ENCODE measurements at places on chromosomes 2 and 18.

GRCh38 chr2:39290433-39290832 is 46.7 kb upstream of the CDKL4 start:
- no peak for DNase-seq

- no peak for DNase-seq
These were observed 14.2 kb downstream of the GPATCH11 start for GRCh38 chr2:37098416-37099118.

DNA sequence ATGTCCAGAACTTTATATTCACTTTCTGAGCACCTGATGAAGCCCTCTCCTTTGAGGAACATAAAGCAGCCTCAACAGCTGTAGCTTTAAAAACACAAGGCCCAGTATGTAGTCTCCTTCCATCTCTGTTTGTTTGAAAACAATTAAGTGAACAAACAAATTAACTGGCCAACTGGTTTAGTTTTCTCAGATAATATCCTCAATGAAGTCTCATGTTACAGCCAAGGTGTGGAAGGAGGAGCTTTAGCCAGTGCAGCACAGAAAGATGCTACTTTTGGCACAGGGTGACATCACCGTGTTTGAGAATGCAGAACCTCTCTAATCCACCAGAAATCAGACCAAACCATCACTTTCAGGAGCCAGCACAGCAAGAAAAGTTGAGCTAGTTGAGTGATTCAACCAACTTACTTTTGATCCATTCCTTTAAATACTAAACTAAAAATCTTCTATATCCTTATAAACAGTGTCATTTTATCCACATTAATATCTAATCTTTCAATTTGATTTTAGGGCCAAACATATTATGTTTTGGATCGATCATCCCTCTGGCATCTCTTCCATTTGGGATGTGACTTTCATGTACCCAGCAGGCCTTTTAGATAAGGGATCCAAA is 488.7 kb downstream of the ARHGAP15 start:
- no peak for DNase-seq

GRCh38 chr2:179248024-179248348 is 16.6 kb downstream of the SESTD1 start:
- no peak for DNase-seq

GRCh38 chr2:9232166-9232479 is 25.5 kb downstream of the ASAP2 start:
- DNase-seq: no peak

- no peak for DNase-seq
These were observed 159.0 kb downstream of the METTL4 start for GRCh38 chr18:2412281-2412680.

GRCh38 chr18:3615374-3615985 is 165.5 kb downstream of the TGIF1 start:
- no peak for DNase-seq

DNA sequence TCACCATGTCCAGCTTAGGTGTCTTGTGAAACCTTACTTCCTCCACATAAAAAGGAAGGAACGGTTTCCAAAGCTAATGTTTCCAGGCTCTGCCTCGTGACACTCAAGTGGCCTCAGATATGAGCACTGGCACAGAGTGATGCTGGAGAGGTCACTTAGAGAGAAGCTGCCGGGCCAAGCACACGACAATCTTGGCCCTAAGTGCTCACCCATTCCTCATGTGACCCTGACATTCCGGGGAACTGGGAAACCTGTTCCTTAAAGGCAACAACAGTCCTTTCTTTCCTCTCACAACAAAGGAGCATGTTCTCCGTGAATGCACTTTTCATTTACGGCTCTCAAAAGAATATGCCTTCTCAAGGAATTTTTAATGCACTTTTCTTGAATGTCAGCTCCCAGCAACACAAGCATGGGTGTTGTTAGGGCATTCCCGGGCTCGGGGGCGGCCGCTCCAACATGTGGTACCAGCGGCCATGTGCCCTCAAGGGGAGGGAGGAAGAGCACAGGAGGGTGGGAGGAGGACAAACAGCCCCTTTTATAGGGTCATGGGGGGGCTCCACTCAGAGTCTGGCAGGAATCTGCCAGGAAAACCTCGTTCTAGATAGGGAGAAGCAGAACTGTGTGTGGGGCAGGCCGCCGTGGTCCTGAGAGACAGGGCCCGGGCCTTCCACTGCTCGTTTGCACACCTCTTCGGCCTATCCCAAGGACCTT is 118.6 kb downstream of the MBP start:
- no peak for DNase-seq

DNA sequence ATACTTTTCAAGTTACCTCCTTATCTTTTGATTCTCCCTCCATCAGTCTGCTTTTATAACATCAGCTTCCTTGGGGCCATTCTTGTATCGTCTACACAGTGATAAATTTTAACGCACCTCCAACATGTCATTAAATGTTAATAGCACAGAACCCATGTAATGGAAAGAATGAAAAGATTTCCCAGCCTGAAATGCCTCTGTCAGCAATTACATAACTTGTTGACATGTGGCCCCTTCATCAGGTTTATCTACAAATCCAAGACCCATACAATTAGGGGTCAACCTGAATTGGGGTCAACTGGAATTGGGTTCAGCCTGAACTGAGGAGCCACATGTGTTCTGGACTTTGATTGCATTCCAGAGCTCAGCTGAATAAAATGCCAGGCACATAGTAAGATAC is 148.2 kb upstream of the KLF7 start:
- no peak for DNase-seq

GRCh38 chr2:9778012-9778411 is 65.3 kb upstream of the TAF1B start:
- DNase-seq: no peak

GRCh38 chr2:121890041-121890440 is 134.6 kb downstream of the TSN start:
- no peak for DNase-seq

DNA sequence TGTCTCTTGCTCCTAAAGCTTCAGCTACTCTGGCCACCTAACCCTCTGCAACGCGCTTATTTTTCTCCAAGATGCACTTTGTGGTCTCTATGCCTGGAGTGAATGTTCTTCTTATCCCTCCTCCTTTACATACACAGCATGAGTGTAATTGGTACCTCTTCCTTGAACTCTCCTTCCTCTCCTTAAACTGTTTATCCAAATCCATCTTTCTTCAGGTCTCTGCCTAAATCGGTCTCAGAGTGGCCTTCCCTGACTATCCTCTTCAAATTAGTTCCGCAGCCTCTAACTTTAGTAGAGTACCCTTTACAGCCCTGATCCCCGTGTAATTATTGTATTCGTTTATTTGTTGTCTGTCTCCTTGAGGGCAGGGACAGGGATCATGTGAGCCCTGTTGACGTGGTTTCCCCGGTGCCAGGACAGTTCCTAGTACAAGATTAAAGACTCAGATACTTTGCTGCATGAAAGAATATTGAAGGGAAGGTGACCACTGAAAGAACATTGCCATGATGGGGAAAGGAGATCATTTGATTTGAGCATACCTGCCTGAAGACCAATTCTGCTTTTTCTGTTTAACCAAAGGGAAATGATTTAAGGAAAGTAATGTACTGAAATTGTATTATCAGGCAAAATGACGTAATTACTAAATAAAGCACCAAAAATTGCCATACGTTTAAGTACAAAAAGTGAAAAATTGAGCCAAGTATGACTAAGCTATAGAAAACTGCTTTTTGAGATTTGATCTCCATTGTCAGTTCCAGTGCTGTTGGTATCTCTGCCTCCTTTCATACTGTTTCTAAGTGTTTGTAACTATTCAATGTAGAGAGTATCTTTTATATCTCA is 1.2 kb downstream of the CNOT9 start:
- no peak for DNase-seq

DNA sequence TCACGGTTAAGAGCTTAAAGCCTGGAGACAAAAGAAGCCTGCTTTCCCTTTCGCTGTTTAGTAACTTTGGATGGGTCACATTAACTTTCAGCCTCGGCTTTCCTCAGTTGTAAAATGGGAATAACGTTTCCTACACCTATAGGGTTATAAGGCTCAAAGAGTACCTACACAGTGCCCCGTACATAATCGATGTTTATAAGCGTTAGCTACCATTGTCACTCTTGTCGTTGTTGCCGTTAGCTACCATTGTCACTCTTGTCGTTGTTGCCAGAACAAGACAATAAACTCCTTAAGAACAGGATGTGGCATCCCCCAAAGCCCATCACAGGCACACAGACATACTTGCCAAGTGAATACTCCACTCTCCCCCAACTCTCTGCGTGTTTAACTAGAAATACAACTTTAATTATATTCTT is 901 bp upstream of the MFSD6 start:
- DNase-seq: no peak

DNA sequence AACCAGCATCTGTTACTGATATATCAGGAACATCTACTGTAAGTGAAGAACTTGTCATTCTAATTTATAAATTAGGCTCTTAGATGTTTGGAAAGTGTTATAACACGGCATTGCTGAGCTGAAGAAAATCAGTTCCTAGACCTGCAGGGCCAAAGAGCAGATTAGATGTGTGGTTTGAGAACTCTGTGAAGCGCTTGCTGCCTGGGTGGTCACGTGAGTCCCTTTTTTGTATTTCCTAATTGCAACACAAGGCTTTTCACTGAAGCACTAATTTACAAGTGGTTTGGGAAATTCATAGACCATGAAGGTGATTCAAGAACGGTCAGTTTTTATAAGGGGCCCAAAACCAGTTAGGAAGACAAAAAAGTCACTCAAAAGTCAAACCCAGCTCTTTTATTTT is 106.9 kb upstream of the SP3 start:
- DNase-seq: no peak

DNA sequence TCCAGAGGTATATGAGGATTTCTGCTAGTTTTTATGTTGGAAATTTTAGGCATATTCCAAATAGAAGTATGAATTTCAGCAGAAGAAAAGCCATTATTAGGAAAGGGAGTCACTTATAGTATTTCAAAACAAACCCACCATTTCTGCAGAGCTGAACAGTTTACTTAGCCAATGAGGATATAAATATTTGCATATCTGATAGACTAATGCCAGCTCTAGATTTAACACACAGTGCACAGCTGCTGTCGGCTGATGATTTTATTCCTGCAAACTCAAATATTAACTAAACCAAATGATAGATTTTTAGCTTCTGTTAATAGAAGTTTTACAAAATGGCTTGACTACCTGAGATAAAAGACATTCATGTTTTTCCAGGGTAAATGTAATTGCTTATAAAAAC is 375.8 kb upstream of the FANCL start:
- no peak for DNase-seq
